ENCODE measurements at places on chromosomes 5 and 9.

GRCh38 chr5:125411744-125412560 is 665.5 kb upstream of the ZNF608 start:
- DNase-seq: no peak

DNA sequence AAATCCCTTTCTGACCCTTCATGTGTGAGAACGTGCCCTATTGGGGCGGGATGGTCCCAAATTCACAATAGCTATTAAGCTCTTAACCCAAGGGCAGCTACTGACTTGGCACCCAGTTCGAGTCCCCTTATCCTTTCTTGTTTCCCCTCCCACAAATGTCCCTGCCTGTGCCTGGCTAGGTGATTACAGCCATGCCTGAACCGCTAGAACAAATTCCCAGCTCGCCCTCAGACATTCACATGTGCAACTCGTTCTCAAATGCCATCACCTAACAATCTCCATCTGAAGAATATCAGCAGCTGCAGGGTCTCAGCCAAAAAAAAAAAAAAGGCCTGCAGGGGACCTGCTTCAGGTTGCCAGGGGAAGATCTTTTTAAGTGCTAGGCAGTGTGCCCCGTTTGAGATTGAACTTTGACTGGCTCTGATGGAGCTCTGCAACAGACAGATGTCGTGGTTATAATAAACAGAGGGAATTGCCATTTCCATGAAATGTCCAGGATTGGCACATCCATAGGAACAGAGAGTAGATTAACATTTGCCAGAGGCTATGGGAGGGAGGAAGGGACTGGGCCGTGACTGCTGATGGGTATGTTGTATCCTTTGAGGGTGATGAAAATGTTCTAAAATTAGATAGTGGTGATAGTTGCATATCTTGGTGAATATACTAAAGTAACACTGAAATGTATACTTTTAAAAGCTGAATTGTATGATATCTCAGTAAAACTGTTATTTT is 347.2 kb upstream of the WWC1 start:
- no peak for DNase-seq

GRCh38 chr5:40733434-40733833 is 22.3 kb downstream of the TTC33 start:
- DNase-seq: no peak

DNA sequence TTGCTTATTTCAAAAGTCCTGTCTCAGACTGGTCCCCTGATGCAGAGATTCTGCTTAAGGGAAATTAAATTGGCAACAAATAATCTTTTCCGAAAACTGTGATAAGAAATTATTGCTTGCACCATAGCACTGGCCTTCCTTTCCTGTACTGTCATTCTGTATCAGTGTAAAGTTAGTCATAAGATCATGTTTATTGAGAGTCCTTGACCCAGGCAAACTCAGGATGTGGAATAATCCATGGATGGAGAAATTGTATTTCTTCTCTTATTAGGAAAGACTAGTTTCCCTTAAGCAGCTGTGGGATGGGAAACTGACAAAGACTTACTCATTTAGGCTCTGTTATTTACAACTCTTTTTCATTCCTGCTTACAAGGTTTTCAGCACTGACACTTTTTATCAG is 83.0 kb upstream of the RANBP6 start:
- no peak for DNase-seq

DNA sequence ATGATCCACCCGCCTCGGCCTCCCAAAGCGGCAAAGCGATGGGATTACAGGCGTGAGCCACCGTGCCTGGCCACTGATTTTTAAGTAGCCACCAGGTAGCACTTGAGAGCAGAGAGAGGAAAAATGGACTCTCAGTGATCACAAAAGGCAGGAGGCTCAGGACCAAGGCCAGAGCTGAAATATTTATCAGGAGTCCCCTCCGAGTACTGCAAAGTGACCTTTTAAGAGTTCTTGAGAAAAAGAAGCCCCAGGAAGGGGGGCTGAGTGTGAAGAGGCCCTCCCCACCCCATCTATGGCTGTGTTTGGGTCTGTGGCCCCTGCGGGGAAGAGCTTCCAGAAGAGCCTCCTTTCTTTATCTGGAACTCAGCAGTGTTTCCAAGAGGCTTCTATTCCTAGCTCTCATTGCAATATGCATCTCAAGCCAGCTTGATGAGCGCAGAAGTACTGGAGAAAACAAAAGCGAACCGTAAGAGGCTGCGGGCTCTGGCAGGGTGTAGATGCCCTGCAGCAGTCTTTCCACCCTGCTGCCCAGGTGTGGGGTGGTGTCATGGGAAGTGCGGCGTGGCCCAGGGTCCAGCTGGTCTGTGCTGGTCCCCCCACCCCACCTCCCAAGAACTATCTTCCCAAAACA is 75.5 kb upstream of the CDK20 start:
- no peak for DNase-seq

- DNase-seq: no peak
Observed at GRCh38 chr9:18126831-18127498, 347.0 kb upstream of the ADAMTSL1 start.

GRCh38 chr5:72584466-72584865 is 77.3 kb upstream of the ZNF366 start:
- DNase-seq: no peak

- no peak for DNase-seq
Observed at GRCh38 chr5:68173007-68173406, 42.5 kb upstream of the PIK3R1 start.

- DNase-seq: no peak
Observed at GRCh38 chr5:160852049-160852448, at the start of gene ATP10B. Gene ATP10B, minus strand, starts transcription at chr5:160852211. Its CDS starts 164,137 bp downstream, at chr5:160688074.

- no peak for DNase-seq
Observed at GRCh38 chr9:105836936-105837660, 142.8 kb downstream of the TMEM38B start.

GRCh38 chr5:134948911-134949310 is 18.8 kb upstream of the CATSPER3 start:
- DNase-seq: no peak

DNA sequence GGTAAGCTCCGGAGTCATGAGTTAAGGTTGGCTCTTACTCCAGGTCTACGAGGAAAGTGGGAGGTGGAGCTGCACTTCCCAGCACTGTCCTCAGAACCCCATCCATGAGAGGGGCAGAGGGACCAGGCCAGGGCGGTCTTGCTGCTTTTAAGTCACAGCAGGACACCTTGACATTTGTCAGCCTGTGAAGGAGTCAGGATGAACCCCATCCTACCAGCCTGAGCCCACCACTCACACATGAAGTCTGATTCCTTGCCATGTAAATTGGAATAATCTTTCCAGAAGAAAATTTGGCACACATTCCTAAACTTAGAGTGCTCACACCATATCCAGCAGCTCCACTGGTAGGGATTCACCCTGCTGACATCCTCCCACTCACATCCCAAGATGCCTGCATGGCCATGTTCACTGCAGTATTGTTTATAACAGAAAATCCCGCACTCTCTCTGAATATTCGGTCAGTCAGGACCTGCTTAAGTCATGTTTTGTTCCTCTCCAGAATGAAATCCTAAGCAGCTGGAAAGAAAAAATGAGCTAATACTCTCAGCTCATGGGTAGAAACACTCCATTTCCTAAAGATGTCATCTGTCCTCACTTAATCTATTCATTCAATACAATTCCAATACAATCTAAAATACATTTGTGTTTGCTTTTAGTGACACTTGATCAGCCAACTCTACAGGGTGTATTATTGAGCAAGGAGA is 79.3 kb upstream of the COL5A1 start:
- DNase-seq: peak; percentile 40

DNA sequence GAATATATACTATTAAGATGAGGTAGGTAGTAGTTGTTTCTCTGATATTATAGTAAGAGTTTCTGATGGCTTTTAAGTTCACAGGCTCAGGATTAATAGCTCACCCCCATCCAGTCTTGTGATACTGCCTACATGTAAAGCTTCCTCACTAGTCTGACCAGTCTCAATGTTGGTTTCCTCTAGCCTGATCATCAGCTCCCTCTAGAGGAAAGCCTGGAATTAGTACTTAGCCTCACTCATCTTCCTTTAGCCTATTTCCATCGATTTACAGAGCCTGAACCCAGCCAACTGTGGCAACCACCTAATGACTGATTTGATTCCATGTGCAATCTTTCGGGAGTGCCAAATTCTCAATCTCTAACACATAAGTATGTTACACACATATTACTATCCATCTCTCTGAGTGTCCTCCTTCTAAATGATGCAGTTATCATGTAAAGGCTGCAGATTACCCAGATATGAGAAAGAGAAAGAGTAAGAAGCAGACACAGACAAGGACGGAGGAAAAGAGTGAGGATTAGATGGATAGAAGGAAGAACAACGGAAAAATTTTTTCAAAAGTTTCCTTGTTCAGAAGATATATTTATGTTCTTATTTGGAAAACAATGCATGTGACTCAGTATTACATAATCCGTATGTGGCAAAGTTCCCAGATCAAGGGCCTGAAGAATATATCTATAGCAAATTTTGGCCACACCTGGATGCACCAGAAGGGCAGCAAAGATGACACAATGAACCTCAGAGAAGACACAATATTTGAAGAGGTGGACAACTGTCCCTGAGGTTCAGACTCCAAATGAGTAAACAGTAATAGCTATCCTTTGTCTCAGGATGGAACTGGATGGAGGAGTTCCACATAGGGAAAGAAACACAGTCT is 333.7 kb downstream of the ELAVL2 start:
- no peak for DNase-seq

- no peak for DNase-seq
Observed at GRCh38 chr5:94564812-94565211, 53.6 kb downstream of the KIAA0825 start.

- no peak for DNase-seq
Observed at GRCh38 chr9:13131991-13132390, 147.5 kb downstream of the MPDZ start.

- DNase-seq: no peak
Observed at GRCh38 chr5:175707751-175708375, 50.0 kb downstream of the HRH2 start.

- no peak for DNase-seq
Observed at GRCh38 chr5:172951371-172952033, 7.7 kb upstream of the RPL26L1 start.

DNA sequence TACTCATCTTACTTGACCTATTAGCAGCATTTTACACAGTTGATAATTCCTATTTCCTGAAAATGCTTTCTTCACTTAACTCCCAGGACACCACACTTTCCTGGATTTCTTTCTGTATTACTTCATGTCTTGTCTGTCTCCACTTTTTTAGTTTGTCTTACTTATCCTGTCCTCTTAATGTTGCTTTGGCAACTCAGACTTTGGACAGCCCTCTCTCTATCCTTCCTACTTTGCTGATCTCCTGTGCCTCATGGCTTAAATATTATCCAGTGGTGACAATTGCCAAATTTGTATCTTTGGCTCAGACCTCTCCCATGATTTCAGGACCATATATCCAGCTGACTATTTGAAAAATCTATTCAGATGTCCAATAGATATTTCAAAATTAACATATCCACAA is 39.8 kb upstream of the NUDT12 start:
- no peak for DNase-seq

- no peak for DNase-seq
Observed at GRCh38 chr5:41522193-41522786, 11.9 kb upstream of the PLCXD3 start.

- DNase-seq: no peak
Observed at GRCh38 chr5:141476132-141476911, 556 bp downstream of the PCDHGC3 start.

DNA sequence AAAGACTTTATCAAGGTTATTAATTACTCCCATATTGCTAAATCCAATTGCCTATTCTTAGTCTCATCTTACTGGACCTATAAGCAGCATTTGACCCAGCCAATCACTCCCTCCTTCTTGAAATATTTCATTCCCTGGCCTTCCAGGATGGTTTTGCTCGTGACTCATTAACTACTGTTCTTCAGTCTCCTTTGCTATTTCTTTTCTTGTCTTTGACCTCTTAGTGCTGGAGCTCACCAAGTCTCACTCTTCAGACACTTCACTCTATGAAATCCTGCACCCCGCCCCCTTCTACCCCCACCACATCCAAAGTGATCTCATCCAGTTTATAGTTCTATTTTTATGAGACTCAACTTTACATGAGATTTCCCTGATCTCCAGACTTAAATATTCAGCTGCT is 803.1 kb upstream of the WWC1 start:
- DNase-seq: no peak

DNA sequence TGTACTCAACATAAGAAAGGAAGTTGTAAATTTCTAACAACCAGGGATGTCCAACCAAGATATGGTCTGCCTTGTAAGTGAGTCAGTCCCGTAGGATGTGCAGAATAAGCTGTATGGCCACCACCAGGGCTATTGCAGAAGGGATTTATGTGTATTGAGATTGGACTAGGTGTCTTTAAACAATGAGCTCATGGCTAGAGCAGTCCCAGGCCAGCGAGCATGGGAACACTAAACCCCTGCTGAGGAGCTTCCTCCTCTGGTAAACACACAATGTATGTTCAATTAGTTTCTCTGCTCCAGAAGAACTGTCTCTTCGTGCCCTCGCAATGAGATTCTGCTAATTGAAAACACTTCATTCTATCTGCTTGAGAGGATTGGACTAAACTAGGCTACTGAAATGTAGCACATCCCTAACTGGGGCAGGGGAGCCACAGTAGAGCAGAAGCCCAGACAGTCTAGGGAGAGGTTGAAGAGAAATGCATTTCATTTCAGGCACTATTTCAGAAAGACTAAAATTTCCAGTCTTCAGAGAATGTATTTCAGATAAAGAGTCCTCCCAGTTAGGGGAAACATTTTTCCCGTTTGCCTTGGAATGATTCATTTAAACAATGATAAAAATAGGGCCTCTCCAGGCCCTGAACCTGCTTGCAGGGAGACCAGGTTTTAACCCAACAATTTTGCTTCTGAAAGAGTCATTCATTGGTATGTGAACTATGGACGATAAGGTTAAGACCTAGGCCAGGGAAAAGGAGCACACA is 154.7 kb downstream of the FAM114A2 start:
- no peak for DNase-seq

GRCh38 chr5:134958755-134959154 is 9.0 kb upstream of the CATSPER3 start:
- no peak for DNase-seq

GRCh38 chr5:106135473-106135872 is 1535.3 kb downstream of the EFNA5 start:
- no peak for DNase-seq

- no peak for DNase-seq
Observed at GRCh38 chr5:115264786-115265185, 2.1 kb upstream of the PGGT1B start.

DNA sequence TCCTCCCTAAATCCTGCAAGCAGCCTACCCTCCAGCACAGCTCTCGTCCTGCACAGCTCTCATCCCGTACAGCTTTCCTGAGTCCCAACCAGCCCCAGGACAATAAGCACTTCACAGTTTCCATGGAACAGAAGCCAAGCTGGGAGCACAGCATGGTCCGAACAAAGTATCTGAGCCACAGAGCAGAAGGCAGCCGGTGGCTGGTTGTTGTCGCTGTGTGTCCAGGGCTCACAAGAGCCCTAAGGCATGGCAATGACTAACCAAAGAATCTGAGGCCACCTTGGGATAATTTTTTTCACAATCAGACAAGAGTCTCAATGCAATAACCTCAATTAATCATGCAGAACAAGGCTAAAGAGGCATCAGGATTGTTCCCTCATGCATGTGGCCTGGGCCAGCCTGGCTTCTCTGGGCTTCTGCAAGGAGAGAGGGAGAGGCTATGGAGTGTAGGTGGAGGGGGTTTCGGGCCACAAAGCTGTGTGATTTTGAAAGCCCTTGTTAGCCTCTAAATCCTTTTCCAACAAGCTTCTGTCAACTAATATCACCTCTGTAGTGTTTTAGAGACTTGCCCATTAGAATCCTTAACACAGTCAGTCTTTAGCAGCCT is 323.4 kb downstream of the PIK3R1 start:
- no peak for DNase-seq
